ENCODE measurements at places on chromosomes 6 and 20.

DNA sequence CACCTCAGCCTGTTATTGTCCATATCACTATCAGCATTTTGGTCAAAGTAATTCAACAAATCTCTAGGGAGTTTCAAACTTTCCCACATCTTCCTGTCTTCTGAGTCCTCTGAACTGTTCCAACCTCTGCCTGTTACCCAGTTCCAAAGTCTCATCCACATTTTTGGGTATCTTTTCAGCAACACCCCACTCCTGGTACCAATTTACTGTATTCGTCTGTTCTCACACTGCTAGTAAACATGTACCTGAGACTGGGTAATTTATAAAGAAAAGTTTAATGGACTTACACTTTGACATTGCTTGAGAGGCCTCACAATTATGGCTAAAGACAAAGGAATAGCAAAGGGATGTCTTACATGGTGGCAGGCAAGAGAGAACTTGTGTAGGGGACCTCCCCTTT is 224.2 kb downstream of the ADGRB3 start:
- DNase-seq = no peak

- DNase-seq = no peak
These were observed 67.3 kb downstream of the SCML4 start for GRCh38 chr6:107756660-107757355.

GRCh38 chr20:14113416-14113815 is 118.1 kb downstream of the MACROD2 start:
- no peak for DNase-seq

GRCh38 chr20:15706719-15707118 is 866.5 kb downstream of the KIF16B start:
- no peak for DNase-seq

DNA sequence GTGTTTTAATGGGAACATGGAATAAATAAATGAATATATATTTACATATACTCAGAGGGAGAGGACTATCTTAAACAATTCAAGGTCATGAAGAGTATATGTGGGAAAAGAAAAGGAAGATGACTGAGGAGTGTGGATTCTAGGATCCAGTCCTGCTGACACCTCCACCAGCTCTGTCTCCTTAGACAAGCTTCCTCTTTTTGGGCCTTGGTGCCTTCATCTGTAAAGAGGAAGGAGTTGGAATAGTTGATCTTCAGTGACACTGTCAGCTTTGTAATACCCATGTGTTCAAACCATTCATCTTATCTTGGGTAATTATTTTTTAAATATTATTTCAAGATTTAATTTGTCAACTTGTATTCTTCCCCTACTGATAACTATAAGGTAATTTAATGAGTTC is 338.0 kb downstream of the ADGRB3 start:
- no peak for DNase-seq

GRCh38 chr6:48188158-48188557 is 77.2 kb upstream of the PTCHD4 start:
- no peak for DNase-seq

- no peak for DNase-seq
These were observed 69.5 kb upstream of the SULF2 start for GRCh38 chr20:47854687-47855212.

GRCh38 chr6:17842014-17842776 is 135.5 kb upstream of the NUP153 start:
- DNase-seq = no peak

DNA sequence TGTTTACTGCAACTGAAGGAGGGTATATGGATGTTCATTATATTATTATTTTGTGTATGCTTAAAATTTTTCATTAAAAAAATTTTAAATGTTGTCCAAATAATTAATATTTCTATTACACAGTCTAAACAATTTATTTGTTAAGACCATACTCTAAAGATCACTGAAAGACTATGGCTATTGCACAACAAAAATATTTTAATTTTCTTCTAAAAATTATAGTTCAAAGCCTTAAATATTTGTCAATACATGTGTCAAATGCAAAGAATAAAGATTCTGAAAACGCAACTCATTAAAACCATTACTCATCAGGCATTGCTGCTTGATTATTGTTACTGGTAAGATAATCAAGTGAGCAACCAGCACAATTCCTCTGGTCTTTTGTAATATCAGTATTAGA is 2.2 kb downstream of the MMS22L start:
- no peak for DNase-seq

GRCh38 chr20:32527052-32527446 is 58.1 kb downstream of the NOL4L start:
- no peak for DNase-seq

GRCh38 chr6:31580807-31581433 is 1.3 kb downstream of the LTB start:
- DNase-seq = peak; percentile 86

DNA sequence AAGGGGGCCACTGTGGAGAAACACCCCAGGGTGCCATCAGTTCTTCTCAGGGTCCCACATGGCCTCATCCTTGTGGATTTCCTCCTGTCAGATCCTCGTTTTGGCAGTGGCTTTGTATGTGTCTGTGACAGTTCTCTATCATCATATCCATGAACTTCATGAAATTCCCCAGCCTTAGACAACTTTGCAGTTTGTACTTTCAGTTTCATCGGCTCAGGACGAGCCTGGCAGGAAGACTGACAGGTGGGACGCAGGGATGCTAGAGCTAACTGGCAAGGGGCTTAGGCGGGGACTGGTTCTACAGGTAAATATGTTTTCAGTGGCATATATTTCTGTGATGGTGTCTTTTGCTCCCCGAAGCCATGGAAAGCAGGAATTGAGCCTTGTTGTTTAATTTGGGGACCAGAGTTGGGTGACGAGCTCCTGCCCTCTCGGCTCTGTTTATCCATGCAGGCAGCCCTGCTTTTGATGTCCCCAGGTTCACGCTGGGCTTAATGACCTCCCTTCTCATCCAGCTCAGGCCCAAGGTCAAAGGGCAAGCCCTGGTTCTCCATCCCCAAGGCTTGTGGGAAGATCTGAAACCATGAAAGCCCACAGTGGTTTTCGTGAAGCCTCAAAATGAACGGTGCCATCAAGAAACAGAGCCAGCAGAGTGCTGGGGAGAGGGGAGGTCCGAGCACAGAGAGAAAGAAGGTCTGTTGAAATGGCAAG is 11.2 kb downstream of the SDCBP2 start:
- DNase-seq = no peak

- DNase-seq = peak; percentile 41
These were observed at the start of gene MOXD1 for GRCh38 chr6:132400883-132401617. TSS of gene MOXD1 (minus strand) at chr6:132401475. CDS start at chr6:132401426, 49 bp downstream.

DNA sequence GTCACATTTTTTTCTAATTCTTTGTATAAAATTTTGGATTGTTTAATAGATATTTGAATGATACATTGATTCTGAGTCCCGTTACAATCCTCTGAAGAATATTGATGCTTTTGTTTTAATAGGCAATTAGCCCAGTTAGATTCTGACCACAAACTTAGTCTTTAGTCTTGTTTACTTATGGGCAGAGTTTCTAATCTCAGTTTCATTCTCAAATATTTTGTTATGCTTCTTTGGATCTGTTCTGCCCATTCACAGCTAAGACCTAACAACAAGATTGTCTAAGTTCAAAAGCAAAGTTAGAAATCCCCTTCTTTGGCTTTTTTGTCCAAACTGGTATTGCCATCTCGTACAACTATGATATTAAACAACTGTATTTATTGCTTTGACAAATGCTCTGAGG is 58.0 kb downstream of the TBXT start:
- DNase-seq = no peak

GRCh38 chr6:119559586-119559985 is 210.0 kb upstream of the MAN1A1 start:
- DNase-seq = no peak

DNA sequence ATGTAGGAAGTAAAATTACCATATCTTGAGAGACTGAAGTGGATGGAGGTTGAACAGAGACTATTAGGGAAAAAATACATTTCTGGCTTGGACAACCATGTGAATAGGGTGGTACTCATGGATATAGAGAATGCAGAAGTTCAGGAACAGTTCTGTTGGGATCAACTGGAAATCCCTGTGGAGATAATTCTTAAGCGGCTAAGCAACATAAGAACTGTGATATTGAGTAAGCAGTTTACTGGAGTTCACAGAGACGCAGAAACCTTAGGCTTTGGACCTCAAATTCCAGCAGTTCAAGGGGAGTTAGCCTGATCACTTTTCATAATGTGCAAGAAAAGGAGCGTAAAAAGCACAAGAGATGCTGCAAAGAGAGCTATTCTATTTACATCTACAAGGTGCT is 23.6 kb upstream of the SLC17A4 start:
- DNase-seq = no peak

DNA sequence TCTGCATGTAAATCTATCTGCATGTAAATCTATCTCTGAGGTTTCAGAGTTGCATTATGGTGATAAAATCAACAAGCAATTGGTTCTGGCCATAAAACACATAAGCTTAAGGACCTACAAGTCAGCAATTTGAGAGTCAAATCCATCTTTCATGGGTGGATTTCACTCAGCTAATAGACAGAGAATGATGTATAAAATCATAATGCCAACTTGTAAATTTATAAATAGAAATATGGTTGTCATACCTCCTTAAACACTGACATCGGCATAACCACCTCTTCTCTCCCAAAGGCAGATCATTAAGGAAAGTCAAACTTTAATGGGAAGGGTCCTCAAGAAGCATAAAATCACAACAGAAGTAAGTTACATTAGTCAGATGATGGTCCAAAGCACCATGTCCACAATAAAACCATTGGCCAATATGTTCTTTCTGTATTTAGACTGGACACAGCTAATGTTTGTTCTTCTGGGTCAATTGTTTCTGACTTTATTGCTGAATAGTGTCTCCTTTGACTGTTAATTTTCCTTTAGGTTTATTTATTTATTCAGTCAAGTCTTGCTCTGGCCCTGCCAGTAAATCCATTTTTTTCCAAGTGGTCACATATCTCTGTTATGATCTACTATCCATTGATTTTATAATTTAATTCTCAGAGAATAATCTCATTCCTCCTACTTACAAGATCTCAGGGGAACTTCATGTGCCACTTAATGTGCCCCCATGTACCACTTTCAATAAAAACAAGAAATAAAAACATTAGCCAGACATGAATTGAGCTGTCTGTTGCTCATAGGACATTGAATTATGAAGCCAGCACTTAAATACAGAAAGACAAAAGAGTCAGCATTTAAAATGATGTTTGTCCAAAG is 382.9 kb upstream of the IRAK1BP1 start:
- DNase-seq = no peak

Data from naive B cell (primary cell).